ENCODE measurements at places on chromosomes 3 and 15.
A peak's percentile ranks its signal among the peaks of the same experiment; 100 is the strongest.

- DNase-seq = no peak
Observed at GRCh38 chr3:106707347-106707746, 669.9 kb upstream of the CCDC54 start.

GRCh38 chr3:115999613-116000012 lies 376.3 kb downstream of the GAP43 start:
- no peak for DNase-seq

DNA sequence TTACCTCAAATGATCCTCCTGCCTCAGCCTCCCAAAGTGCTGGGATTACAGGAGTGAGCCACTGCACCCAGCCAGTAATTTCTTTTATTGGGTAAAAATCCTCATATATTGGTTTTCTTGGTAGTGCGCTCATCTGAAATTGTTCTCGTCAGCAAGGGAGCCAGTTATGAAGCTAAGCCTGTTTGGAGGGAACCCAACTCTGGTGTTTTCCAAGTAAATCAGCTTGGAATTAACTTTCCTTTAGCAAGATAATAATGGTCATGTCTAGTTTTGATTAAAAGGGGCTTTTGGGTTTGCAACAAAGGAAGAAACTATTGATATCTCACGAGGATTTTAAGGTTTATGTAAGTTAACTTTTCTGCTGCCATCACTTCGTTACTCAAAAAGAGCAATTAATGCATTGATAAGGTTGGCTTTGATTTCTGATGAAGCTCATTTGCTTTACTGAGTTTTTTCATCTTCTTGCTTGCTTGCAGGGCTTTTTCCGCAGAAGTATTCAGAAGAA lies 72.7 kb downstream of the RARB start:
- no peak for DNase-seq

DNA sequence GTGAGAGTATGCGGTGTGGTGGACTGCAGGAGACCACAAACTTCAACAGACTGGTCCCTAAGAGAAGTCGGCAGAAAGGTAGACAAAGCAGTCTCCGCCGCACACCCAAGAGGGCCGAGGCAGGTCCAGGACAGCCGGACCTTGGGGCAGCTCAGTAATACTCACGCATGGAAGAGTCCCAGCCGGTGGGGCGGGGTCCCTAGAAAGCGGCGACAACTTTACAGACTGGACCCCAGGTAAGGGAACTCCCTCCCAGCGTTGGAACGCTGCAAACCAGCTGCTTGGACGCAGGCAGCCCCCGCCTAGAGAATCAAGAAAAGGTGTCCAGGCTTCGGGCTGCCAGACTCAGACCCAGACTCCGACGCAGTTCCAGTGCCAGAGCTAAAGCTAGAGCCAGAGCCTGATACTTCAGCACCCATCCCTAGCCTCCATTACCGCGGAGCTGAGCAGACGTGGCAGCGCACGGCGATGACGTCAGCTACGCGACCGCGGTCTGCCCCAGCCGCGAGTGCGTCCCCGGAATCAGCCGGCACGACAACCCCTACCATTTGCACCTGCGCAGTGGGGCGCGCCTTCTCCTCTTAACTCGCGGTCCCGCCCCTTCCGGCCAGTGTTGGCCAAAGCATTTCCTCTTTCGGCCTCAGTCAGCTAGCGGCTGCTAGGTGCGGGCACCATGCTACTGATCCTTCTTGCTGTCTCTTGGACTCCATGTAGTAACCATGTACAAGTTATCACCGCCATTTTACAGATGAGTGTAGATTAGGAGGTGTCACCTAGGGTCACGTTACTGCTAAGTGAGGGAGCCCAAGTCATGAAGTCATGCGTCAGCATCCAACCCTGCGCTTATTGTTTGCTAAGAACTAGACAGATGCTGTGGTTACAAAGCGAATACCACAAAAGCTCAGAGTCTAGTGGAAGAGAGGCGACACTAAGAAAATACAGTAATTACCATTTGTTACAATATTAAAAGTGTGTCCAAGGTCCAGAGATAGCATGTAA lies at the start of gene TMEM39A:
Gene TMEM39A (minus strand): TSS at position 445 of the 999 bp plus-strand sequence. CDS start 1,541 bp downstream, outside the sequence.
- peak; percentile 99 for DNase-seq

GRCh38 chr3:76969471-76969870 lies 70.4 kb upstream of the ROBO2 start:
- no peak for DNase-seq

DNA sequence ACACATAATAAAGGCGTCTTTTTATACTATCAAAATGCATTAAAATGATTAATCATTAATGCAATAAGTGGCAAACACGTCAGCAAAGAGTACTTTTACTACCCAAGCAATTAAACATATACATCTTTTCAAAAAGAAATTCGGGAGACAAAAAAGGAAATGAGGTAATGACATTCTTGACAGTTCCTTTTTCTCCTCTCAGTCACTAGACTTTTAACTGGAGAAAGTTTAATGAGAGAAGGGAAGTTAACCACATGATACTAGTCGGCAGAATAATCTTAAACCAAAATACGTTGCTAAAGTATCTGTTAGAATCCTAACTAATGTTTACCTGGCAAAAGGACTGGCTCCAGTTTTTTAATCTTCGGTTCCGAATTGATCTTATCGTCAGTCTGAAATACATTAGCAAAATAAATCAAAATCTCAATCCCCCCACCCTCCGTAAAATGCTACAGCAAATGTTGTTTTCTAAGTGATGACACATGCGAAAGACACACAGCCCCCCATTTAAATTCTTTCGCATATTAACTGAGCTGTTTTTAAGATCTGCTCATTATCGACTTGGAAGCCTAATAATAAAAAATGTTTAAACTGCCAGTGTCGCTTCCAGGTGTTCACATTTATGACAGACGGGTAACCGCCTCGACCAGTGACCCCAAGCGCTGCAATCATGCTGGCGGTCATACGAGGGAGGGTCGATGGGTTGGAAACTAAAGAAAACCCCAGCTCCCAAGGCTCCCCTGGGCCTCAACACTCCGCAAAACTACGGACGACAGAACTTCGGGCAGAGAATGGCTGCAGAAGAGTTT lies 778 bp downstream of the MTMR10 start:
- DNase-seq = no peak

DNA sequence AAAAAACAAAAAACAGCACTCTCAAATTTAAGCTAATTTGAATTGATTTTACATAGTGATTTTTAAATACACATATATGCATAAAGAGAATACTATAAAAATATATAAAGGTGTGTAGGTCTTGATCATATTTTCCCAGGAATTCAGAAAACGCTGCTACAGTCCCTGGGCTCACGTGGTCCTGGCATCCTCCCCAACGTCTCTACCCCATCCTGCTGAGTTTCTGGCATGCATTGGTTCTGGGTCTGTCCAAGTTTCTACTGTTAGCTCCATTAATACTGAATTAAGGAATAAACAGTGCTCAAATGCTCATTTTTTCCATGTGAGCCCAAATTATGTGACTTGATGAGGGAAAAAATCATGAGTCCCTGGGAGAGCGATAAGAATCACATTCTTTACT lies 32.7 kb upstream of the LAMP3 start:
- no peak for DNase-seq

DNA sequence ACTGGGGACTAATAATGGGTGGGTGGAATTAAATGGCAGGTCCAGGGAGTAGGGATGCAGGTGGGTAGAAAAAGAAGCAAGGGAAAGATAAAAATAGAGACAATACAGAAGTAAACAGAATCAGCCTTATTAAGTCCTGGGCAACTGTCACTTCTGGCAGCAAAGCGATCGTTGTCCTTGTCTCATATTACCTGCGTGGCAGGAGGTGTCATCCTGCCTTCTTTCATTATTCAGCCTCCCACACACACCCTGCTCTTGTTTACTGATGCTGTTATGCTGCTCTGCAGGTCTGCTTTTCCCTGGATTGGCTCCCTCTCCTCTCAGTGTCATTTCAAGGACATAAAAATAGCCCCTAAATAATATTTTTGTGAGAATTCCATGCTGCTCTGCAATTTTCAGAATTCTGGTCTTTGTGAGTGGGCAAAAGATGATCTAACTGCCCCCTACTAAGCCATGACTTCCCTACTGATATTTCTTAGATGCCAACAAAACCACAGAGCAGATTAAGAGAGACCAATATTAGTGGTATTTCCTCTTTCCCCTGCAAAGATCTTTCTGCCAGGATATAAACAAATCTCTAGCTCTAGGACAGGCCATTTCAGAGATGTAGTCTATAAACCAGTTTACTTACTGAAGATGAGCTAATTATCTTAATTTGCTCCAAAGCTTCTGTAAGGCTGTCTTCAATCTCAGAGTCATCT lies 8.5 kb downstream of the VEPH1 start:
- DNase-seq = no peak

DNA sequence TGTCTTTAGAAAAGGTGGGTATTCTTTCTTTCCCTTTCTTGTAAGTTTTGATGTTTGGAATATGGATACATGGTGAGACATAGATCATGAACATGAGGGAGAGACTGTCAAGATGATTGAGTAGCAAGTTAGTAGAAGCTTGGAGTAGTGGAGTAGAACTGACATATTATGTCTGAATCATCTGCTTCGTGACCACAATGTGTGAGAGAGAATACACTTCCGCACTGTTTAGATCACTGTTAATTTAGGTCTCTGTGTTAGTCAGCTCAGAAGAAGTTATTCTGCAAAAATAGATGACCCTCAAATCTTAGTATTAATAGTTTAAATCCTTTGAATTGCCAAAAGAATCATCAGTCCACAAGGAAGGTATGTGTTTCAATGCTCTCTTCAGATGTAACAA lies 151.0 kb downstream of the OXSM start:
- DNase-seq = no peak
